ENCODE measurements at places on chromosomes 11 and 22.

GRCh38 chr11:48193876-48194275 is 22.7 kb upstream of the OR4B1 start:
- DNase-seq, result no peak

DNA sequence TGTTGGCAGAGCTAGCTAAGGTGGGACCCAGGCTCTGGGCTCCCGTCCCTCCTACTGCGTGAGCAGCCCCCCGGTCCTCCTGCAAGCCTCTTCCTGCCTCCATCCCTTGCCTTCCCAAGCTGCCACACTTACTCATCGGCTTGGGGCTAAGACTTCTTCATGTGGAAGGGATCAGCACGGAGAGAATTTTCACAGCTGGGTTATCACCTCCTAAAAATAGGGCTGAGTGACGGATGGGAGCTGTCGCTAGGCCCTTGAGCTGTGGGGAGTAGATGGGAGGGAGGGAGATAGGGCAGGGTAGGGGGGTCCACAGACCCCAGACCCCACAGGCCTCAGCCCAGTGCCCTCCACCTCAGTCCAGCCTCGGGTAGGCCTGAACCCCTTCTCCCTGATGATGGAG is 41.0 kb downstream of the FLRT1 start:
- DNase-seq, result no peak

DNA sequence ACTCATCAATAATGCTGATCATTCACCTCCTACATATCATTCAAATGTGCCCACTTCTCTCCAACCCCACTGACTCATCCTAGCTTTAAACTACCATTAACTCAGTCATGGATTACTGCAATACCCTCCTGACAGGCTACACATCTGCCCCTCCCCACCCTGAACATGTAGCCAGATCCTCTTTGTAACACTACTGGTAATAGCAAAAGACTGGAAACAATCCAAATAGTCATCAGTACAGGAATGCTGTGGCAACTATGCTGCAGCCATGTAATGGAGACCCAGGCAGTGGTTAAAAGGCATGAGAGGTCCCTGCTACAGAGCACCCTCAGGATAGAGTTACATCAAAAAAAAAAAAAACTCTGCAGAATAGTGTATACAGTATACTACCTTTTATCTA is 16.6 kb downstream of the SLC43A3 start:
- DNase-seq, result no peak

DNA sequence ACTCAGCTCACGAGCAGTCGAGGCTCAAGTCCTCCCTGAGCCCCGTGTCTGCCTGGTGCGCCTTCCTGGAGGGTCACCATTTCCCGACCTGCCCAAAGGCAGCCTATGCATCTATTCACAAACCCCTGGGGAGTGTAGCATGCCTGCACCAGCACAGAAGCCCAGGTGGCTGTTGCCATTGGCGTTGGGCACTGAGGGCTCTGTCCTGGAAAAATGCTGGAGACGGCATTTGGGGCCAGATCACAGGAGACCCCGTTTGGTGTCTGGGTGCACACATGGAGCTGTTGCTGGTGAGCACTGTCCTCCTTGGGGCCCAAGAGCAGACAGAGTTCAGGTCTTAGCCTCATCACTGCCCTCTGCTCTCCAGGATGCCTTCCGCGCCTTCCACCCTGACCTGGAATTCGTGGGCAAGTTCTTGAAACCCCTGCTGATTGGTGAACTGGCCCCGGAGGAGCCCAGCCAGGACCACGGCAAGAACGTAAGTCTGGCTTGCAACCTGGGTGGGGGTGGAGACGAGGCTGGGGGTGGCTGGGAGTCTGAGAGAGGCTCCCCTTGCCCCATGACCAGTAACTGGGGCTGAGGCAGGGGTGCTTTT is 9.4 kb downstream of the FADS2 start:
- no peak for DNase-seq

GRCh38 chr11:12694183-12694531 is 19.9 kb downstream of the TEAD1 start:
- no peak for DNase-seq

DNA sequence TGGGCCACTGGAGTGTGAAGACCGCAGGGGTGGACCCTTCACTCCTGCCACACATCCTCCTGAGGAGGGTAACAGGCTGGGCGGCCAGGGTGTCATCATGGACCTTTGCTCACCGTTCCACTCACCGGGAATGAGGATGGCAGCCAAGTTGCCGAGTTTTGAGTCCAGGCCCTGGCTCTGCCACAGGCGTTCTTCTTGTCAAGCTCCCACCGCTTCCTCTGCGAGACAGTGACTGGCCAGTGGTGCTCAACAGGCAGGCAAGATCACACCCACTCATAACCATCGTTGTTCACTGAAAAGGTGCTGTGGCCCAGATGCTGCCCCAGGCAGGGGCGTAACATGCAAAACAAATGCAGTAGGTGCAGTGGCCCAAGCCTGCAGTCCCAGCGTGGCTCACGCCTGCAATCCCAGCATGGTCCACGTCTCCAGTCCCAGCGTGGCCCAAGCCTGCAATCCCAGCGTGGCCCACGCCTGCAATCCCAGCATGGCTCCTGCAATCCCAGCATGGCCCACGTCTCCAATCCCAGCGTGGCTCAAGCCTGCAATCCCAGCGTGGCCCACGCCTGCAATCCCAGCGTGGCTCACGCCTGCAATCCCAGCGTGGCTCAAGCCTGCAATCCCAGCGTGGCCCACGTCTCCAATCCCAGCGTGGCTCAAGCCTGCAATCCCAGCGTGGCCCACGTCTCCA is 5.0 kb upstream of the PANX2 start:
- no peak for DNase-seq

GRCh38 chr11:19093976-19094375 is 23.0 kb upstream of the ZDHHC13 start:
- DNase-seq, result no peak

DNA sequence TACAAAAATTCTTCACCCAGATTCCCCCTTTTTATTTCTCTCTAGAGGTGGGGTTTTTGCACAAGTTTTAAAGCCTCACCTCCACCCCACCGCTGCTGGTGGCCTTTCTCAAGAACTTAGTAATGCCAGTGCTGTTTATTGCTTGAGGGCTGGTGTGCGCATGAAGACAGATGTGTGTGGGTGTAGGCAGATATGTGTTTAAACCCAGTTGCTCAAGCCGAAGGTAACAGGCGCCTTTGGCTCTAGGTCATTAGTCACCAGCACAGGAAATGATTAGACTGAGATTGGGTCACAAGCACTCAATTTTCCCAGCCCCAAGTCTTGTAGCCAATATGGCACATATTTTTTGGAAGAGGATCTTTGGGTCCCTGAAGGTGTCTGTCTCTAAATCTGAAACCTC is 2.7 kb upstream of the CLMP start:
- DNase-seq, result no peak

GRCh38 chr11:18001191-18001590 is 11.7 kb downstream of the SERGEF start:
- no peak for DNase-seq

- no peak for DNase-seq
Observed at GRCh38 chr11:133816146-133816870, 29.0 kb downstream of the SPATA19 start.

GRCh38 chr22:23102776-23103175 is 32.5 kb downstream of the GNAZ start:
- no peak for DNase-seq

- DNase-seq, result no peak
Observed at GRCh38 chr11:6727971-6728760, 43.6 kb downstream of the OR2AG2 start.

GRCh38 chr11:11931461-11932055 is 76.9 kb downstream of the DKK3 start:
- peak; percentile 60 for DNase-seq

DNA sequence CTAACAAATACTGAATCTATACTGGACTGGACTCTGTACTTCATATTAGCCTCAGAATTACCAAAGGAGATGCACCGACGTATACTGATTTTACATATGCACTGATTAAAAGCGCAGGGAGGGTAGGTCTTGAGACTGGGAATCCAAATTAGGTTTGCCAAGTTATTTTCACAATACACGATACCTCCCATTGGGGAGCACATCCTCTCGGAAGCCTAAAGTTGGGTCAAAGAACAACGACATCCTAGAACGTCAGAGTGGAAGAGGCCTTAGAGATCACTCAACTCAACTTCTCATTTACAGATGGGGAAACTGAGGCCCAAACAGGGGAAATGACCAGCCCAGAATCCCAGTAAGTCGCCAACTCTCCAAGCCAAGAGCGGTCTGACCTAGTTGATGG is 626 bp downstream of the DNAL4 start:
- DNase-seq, result no peak

- DNase-seq, result no peak
Observed at GRCh38 chr11:125082040-125082439, 18.9 kb downstream of the SLC37A2 start.

DNA sequence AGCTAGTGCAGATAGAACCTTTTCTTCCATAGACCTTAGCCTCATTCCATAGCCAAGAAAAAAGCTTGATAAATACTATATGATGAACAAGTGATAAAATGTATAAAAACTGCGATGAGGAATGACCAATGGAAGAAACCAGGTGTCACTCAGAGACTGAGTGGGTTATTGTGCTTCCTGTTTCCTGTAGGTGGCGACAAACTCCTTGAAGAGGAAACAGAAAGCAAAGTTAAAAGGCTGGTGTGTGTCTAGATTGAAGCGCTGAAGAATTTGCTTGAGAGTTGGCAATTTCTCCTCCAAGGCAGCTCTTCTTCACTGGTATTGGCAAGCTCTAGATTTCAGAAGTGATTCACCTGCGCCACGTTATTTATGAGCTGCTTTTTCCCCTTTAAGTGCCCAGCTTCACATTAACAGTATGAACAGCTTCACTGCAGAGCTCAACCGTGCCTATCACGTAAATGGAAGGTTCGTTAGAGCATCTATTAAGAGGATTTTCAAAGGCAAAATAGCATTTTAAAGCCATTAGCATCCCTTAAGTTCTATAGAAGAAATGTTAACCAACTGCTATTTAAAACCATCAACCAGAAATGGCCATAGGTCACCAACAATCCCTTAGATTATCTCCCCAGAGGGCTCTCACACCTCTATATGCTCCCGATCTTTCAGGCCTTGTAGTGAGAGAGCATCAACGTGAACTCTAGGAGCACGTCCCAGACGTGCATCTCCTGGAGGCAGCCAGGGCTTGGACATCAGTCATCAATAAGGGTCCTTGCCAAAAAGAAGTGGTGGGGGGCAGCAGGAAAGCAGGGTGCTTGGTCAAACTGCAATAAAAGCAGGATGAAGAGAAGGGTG is 179.4 kb downstream of the CADM1 start:
- DNase-seq, result peak; percentile 79

DNA sequence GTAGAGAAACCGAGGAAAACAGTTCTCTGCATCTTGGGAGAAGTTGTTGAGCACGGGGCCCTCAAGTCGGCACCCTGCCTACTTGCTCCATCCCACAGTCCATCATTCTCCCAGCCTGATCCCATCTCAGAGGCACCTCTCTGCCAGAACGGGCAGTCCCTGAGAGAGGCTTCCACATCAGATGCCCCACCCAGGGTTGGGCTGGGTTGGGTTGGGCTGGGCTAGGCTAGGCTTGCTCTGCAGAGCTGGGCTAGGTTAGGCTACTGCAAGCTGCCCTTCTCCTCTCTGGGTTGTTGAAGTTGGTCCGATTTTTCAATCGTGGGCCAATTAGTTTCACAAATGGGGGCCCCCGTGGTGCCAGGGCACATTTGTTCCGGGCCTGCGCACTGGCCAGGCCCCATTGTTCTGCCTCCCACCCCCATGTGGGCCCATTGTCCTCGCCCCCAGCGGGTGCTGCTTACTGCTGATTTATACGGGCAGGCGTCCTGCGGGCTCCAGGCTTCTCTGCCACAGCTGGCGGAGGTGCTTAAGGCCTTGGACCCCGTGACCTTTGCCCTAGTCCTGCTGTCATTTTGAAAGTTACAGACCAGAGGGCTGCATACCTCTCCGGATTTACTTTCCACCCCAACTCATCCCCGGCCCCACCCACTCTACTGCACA is 63.7 kb upstream of the NNMT start:
- no peak for DNase-seq

All from NCI-H446 (cell line).